ENCODE measurements at places on chromosomes 1 and 21.
A peak's percentile ranks its signal among the peaks of the same experiment; 100 is the strongest.

- no peak for DNase-seq
Measured at GRCh38 chr1:56780826-56781225, 38.4 kb downstream of the FYB2 start.

GRCh38 chr1:234914606-234915290 is 213.9 kb downstream of the TOMM20 start:
- DNase-seq: no peak

- DNase-seq: no peak
Measured at GRCh38 chr1:94063379-94063778, 57.6 kb downstream of the ABCA4 start.

GRCh38 chr1:3463891-3464648 is 9.6 kb downstream of the ARHGEF16 start:
- DNase-seq: no peak

DNA sequence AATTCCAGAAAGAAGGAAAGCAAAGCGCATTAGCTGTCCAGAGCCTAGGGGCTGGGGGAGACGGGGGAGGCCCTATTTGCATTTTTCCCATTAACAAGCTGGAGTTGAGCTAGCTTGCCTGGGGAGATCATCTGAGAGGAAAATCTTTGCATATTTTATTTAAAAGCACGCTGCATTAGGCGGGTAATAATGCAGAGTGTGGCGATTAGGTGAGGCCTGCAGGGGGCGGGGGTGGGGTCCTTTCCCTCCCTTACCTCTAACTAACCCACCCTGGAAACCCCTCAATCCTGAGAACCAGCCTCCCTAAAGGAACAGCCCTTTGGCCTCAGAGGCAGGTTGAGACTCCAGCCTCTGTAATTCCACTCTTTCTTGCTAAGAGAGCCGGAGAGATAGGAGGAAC is 16.2 kb downstream of the C1orf216 start:
- no peak for DNase-seq

DNA sequence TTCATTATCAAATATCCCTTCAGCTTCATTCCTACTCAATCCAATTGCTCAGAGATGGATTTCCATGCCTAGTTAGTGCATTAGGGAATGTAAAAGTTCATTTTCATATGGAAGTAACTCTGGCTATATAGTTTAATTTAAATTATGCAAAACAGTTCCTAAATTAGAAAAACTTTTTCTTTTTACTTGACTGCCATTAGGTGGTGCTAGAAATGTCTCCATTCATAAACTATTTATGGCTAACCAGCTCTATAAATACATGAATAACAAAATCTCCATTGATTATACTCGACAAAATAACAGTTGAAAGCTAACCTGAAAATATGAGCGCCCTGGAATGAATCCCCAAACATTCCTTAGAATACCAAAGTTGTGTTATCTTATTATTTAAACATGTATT is 311.4 kb downstream of the USH2A start:
- DNase-seq: no peak

DNA sequence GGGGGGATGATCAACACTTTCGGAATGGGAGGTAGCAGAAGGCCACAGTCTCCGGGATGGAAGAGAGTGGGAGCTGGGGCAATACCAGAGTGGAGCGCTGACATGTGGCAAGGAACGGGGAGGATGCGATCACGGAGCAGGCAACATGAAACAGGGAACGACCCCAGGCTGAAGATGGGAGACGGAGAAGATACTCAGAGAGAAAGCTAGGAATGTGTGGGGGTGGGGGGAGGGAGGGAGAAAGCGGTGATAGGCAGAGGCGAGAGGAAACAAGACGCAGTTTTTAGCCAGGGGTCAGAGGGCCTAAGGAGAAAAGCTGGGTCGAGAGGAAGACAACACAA is 577 bp downstream of the RAB3GAP2 start:
- no peak for DNase-seq

GRCh38 chr1:171500803-171501202 is 15.5 kb downstream of the PRRC2C start:
- no peak for DNase-seq

- DNase-seq: no peak
Measured at GRCh38 chr1:33260439-33260838, 4.1 kb downstream of the ZNF362 start.

GRCh38 chr1:182065126-182065845 is 3.8 kb upstream of the ZNF648 start:
- no peak for DNase-seq

DNA sequence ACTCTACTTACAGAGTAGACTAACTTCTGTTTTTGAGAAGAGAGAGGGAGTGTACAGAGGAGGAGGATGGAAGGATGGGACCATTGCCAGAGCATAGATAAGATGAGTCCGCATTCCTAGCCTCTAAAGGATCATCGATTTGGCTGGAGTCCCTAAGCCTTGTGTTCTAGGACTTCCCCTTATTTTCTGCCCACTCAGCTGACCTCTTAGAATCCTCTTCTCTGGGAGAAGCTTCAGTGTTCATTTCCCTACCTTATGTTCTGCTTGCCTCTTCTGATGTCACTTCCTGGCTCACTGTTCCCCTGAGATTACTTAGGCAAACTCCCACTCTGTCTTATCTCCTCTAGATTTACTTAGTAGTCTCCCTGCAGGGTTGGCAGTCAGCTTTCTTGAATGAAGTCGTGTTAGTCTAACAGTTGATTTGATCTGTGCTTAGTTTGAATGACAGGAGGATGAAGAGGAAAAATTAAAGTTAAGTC is 156.7 kb downstream of the SYT2 start:
- no peak for DNase-seq

DNA sequence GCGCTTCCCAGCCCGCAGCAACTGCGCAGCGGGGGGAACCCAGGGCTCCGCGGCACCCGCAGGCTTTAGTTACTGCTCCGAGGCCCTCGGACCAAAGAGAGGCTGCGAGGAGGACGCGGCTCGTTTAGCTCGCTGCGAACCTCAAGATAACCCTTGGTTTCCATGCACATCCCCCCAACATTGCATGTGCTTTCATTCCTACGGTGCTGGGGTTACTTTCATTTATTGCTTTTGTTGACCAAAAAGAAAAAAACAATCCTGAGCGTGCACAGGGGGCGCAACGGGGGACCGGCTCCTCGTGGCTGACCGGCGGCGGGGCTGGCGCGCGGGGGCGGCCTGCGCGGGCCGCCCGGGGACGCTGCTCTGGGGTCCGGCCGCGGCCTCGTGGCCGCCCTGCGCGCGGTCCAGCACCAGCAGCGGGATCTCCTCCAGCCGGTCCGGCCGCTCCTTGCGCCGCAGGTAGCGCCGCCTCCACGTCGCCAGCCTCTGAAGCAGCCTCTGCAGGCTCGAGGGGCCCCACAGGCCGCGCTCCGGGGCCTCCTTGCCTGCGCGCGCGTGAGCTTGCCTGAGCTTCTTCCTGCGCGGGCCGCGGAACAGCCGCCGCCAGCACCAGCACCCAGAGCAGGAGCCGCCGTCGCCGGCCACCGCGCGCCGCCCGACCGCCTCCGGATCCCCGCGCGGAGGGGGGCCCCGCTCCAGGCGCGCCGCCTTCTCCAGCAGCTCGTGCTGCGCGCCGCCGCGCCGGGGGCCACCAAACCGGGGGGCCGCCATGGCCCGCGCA is 77.4 kb downstream of the DESI2 start:
- DNase-seq: peak; percentile 51

DNA sequence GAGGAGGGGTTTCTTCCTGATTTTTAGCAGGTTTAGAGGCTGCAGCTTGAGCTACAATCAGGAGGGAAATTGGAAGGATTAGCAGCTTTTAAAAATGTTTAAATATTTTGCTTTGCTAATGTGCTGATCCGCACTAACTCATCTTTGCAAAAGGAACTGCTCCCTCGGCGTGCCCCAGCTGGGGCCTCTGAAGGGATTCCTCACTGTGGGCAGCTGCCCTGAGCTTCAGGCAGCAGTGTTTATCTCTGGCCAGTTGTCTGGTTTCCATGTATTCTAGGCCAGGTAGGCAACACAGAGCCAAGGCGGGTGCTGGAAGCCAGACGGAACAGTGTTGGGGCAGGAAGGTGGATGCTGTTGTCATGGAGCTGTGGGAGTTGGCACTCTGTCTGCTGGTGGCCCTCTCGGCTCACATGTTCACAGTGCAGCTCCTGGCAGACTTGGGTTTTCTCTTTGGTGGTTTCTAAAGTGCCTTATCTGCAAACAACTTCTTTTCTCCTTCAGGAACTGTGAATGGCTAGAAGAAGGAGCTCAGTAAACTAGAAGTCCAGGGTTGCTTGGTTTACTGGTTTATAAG is 18.9 kb downstream of the NECAP2 start:
- peak; percentile 29 for DNase-seq

DNA sequence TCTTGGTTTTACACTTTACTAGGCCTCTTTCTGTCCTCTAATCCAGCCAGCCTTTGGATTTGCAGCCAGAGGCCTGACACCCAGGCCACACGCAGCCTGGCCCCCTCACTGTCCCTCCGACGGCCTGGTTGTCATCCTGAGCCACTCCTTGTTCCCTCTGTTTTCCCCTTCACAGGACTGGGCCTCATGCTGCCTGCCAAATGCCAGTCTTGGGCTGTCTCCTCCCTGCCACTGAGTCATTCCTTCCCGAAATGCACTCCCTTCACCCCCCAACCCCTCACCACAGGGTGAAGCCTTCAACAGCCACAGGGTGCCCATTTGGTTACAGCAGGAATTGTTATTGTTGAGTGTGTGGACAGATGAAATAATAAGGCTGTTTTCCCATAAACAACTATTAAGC is 21.3 kb downstream of the ACOT11 start:
- no peak for DNase-seq

GRCh38 chr1:241617426-241617825 is 22.7 kb downstream of the CHML start:
- no peak for DNase-seq

DNA sequence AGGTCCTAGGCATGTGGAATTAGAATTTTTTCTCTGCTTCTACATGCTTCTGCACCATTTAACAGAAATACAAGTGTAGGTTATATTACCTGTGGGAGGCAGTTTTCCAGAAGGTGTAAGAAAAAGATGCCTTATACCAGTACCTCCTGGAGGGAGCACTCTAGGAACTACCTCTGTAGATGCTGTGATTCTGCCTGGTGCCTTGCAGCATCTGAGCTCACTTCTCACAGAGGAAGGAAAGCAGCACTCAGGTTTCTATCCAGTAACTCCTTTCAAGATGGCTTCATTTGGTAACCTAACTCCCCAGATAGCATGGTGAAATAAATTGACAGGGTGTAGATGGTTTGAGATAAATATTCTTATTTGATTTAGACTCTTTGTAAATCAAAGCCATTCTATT is 50.3 kb downstream of the GIPC2 start:
- no peak for DNase-seq

DNA sequence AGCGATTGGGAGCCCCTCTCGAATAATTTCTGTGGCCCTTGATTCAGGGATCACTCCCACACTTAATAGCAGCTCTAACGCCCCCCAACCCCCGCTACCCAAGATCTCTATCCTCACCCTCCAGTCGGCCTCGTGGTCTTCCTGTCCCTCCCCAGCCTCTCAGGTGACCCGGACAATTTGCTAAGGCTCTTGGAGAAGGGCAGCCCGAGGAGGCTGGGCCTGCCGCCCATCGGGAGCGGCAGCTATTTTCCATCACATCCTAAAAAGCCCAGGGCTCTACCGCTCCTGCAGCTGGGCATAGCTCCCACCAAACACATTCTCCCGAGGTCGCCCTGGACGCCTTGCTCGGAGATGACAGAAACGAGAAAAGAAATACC is 12.0 kb upstream of the PHLDA3 start:
- DNase-seq: no peak

- DNase-seq: no peak
Measured at GRCh38 chr1:87197156-87197555, 131.5 kb upstream of the LMO4 start.

DNA sequence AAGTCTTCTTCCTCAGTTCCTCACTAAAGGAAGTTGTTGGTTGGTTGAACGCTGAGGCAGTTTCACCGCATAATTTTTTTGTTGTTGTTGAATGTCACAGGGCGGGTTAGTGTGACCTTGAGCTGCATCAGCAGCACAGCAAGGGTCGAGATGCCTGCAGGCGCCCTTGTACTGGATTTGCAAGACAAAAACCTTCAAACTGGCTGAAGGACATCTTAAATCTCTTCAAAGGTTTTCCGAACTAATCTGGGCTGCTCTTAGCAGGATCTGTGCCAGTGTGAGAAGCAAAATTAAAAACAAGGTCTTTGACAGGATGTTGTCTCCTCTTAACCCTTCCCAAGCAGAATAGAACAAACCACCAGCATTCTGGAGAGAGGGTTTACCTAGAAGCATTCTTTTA is 59.4 kb downstream of the NRIP1 start:
- no peak for DNase-seq

DNA sequence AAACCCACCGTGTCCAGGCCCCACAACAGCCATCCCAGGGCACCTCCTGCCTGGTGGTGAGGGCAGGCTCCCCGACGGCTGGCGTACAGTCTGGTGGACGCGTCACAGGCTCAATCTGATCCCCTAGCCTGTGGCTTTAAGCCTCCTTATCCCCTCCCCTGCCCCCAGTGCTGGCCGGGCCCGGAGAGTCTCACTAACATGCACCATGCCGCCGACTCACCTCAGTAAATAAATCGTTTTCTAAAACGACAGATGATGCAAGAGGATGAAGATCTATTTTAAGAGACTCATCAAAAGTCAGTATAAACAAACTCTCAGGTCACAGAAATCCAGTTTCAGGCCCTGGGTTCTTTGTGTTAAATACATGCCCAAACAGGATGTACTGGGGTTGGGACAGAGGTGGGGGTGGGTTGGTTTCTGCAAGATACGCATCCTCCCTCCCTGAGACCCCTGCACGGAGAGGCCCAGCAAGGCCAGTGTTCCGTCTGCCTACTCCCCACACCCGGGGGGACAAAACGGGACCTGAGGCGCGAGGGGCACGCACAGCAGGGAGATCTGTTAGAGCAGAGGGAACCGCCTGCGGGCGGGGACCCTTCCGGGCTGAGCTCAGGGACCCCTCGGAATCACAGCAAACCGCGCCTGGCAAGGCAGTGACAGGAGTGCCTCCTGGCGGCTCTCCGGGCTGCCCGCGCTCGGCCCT is 3.1 kb downstream of the PANK4 start:
- DNase-seq: no peak

DNA sequence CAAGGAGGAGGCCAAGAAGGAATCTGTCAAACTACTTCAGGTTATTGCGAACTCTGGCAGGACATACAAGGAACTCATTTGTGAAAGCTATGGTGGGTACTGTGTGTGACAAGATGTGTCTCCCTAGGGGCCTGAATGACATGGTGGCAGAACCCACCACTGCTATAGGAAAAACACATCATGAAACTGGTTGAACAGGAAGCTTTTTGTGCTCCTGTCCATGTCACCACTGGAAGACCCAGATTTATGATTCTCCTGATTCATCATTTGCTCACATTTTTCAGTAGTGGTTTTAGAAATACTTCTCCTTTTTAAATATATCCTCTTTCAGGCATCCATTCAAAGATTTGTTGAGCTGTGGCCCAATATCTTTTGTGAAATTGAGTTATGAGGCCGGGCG is 23.6 kb downstream of the ARMH1 start:
- DNase-seq: no peak
